ENCODE measurements at places on chromosomes 16 and 17.

- DNase-seq: no peak
Observed at GRCh38 chr17:7590743-7591142, 849 bp upstream of the SOX15 start.

GRCh38 chr16:89184933-89185794 lies 13.6 kb downstream of the CDH15 start:
- no peak for DNase-seq

DNA sequence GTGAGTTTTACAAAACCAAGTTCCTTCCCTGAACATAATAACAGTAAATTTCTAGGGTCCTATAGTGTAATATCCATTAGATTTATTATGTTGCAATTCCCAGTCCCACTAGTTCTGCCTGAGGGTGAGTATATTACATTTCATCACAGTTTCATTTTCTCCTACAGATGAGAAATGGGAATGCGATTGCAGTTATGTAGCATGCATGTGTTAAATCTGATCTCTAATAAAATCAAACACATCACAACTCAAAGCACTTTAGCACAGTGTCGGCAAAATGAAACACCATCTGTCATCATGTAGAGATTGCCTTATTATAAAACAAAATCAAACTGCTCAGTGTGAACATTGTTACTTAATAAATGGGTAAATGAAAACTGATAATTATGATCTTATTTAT lies 180.5 kb upstream of the TOX3 start:
- no peak for DNase-seq

DNA sequence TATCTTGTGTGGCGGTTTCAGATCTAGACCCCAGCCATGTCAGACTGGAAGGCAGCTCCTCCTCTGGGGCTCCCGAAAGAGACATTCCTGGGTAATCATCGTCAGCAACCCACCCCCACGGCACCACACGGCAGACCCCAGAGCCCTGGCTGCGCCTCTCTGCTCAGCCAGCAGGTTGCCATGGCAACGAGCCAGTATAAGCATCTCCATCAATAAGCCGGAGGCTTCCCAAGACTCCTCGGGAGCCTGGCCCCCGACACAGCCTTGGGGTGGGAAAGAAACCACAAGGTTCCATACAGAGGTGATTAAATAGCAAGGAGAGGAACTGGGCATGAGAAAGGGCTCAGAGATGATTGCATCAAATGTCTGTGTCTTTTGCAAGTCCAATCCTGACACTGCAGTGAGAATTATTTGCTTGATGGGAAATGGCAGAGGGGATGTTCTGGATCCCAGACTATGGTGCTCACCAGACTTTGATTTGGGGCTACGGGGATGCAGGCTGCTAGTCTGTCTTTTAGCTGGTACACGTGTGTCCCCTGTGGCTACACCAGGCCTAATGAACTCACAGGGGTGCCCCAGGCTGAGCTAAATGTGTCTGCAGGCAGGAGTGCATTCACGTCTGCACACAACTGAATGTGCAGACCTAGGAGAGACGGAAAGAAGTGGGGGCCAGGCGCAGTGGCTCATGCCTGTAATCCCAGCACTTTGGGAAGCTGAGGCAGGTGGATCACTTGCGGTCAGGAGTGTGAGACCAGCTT lies 320.5 kb upstream of the TNRC6C start:
- no peak for DNase-seq

GRCh38 chr17:44745301-44745700 lies 13.5 kb upstream of the ADAM11 start:
- no peak for DNase-seq

GRCh38 chr16:71734511-71734910 lies 10.0 kb upstream of the PHLPP2 start:
- DNase-seq: no peak

DNA sequence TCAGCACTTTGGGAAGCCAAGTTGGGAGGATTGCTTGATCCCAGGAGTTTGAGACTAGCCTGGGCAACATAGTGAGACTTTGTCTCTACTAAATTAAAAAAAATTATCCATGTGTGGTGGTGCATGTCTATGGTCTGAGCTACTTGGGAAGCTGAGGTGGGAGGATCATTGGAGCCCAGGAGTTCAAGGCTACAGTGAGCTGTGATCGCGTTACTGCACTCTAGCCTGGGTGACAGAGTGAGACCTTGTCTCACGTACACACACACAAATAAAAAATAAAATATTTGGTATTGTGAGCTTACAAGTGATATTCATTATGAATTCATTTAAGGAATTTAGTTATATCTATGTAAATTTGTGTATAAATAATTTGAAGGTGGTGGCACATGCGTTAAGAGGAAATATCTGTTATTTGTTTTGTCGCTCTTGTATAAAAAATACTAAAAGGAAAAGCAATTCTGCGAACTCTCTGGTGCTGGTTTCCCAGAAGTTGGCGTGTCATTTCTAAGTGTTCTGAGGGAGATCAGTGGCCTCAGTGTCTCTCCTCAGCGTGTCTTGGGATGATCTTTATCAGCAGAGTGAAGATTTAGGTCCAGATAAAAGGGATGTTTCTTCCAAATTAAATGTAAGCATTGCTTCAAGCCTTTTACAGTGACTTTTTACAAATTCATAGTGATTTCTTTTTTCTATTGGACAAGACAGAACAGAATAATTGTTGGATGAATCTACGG lies 187.6 kb downstream of the FTO start:
- DNase-seq: no peak

DNA sequence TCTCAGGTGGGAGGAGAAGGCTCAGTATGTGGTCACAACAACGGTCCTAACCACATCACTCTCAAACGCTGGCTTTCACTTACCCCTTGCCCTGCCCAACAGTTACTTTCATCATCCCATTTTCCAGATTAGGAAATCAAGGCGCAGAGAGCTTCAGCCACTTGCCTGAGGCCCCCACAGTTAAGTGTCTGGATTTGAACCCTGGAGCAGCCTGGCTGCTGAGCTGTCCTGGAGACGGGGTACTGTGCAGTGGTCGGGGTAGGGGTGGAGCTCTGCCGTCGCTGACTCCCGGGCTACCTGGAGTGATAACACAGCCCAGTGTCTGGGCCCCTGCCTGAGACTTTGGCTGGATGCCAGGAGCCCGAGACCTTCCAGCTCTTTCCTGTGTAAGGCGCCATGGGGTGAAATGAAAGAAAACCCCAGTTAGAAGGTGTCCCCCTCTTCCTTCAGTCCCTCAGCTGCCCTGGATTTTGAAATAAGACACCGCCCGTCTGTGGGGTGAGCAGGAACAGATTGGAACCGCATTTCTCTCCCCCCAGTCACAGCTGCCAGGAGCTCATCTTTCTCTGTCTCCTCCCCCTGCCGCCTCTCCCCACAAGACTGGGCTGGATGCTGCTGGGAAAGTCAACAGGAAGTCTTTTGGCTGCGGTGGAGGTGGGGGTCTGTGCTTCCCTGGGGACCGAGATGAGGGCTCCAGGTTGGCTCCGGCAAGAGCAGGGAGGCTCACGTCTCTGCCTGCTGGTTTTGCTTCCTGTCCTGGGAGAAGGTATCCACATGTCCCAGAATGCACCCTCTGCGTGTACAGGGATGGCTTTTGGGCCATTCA lies 280.2 kb downstream of the SEC14L1 start:
- DNase-seq: peak; percentile 64

GRCh38 chr17:75695830-75696271 lies 25.4 kb upstream of the ITGB4 start:
- no peak for DNase-seq

DNA sequence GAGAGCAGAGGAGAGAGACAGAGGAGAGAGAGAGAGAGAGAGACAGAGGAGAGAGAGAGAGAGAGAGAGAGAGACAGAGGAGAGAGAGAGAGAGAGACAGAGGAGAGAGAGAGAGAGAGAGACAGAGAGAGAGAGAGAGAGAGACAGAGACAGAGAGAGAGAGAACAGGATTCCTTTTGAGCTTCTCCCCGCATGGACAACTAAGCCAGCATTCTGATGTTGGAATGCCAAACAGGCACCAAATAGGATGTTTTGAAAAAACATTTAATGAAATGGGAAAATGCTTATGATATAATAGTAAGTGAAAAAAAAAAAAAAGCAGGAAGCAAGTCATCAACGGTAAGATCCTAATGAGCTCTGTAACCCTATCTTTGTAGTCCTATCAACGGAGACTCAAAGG lies 60.7 kb downstream of the ARSG start:
- DNase-seq: no peak

DNA sequence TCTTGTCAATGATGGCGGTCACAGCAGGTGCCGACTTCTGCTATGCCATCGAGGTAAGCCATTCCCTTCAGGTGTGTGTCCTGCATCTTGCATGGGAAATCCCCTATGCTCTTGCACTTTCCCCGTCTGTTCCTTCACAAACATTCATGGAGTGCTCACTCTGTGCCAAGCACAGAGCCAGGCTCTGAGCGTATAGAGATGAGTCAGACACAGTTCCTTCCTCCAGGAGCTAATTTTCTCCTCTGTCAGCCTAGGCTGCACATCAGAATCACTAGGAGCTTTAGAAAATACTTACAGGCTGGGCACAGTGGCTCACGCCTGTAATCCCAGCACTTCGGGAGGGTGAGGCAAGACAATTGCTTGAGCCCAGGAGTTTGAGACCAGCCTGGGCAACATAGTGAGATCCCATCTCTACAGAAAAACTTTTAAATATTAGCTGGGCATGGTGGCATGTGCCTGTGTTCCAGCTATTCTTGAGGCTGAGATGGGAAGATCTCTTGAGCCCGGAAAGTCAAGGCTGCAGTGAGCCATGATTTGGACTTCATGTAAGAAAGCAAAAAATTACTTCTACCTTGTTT lies 14.1 kb downstream of the PRMT7 start:
- no peak for DNase-seq

- no peak for DNase-seq
Observed at GRCh38 chr16:17082095-17082882, 388.5 kb downstream of the XYLT1 start.

- no peak for DNase-seq
Observed at GRCh38 chr16:48632137-48632774, 22.3 kb upstream of the N4BP1 start.

DNA sequence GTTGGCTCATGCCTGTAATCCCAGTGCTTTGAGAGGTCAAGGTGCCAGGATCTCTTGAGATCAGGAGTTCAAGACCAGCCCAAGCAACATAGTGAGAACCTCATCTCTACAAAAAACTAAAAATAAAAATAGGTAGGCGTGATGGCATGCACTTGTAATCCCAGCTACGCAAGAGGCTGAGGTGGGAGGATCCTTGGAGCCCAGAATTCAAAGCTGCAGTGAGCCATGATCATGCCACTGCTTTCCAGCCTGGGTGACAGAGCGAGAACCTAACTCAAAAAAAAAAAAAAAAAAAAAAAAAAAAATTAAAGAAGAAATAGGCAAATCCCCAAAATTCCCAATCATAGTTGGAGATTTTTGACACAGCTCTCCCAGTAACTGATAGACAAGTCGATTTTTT lies 32.2 kb upstream of the SRCIN1 start:
- no peak for DNase-seq

- no peak for DNase-seq
Observed at GRCh38 chr17:8711291-8711690, 33.3 kb downstream of the CCDC42 start.

GRCh38 chr16:22191532-22192260 lies 14.4 kb upstream of the EEF2K start:
- DNase-seq: peak; percentile 57

- peak; percentile 34 for DNase-seq
Observed at GRCh38 chr16:27698266-27698665, 148.3 kb downstream of the KATNIP start.

GRCh38 chr17:42566883-42567573 lies at the start of gene MLX:
TSS of gene MLX (plus strand) at chr17:42567100. CDS start at chr17:42567125, 25 bp downstream.
- peak; percentile 95 for DNase-seq

- no peak for DNase-seq
Observed at GRCh38 chr17:76673729-76674128, 30.2 kb upstream of the ST6GALNAC1 start.
